ENCODE measurements at places on chromosomes 12 and 14. TPM values are rescaled to one million over a fixed set of nuclear protein-coding genes. Genes with fewer than 3 reads are reported as not detected.

Gene LALBA
- total RNA-seq = not detected

Gene TMTC1
- 31.9 TPM for total RNA-seq

Gene CEP128
- total RNA-seq = 5.7 TPM

Gene FAM177A1
- total RNA-seq = 18.5 TPM

Gene FAM234B
- total RNA-seq = 8.6 TPM

Gene TEX52
- total RNA-seq = not detected

Gene TAS2R19
- total RNA-seq = 8.1 TPM

Gene WASHC4
- 47.0 TPM for total RNA-seq

Gene TMEM117
- total RNA-seq = 29.7 TPM

Gene NCOR2
- 12.9 TPM for total RNA-seq
